ENCODE measurements at places on chromosomes 12 and 14.
A peak's percentile ranks its signal among the peaks of the same experiment; 100 is the strongest.

DNA sequence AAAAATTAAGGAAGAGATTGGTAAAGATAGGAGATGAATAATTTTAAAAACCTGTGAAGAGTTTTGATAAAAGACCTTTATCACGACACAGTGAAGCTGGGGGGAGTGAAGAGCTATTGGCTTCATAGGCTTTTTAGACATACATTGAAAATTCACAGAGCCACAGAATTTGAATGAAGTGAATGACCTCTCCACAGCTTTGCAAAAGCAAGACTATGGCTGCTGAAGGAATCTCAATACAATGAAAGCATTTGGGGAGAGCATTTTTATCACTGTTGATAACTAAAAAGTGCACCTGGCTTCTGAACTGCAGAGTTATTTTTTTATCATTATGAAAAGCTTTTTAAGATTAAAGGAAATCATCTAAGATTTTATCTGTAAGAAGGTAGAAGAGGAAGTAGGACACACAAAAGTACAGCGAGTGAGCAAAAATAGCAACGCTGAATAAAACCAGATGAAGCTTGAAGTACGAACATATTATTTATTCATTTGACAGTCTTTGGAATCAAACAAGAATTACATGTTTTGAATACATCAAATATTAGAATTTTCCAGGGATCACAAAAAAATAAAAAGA is 317.5 kb downstream of the KCNC2 start:
- no peak overlapping the region for H3K4me3 ChIP-seq
- DNase-seq, result no peak
- peaks cover 9% of the 10 kb centered on the region for H3K4me1 ChIP-seq
- no peaks in the 10 kb centered on the region for H3K27me3 ChIP-seq
- no peaks in the 10 kb centered on the region for H3K36me3 ChIP-seq

GRCh38 chr12:117968826-117969659 is at the start of gene KSR2:
KSR2 (minus strand) TSS chr12:117968990; CDS start chr12:117968255, 735 bp downstream.
- H3K4me1 ChIP-seq, result peaks cover 19% of the 10 kb centered on the region
- peak within 1 kb of the TSS; percentile 66 for H3K27ac ChIP-seq
- peak; percentile 82 for DNase-seq
- peaks cover 57% of the 10 kb centered on the region for H3K27me3 ChIP-seq

- no peaks in the 10 kb centered on the region for H3K27me3 ChIP-seq
- H3K4me3 ChIP-seq, result no peak overlapping the region
- no peak overlapping the region for H3K27ac ChIP-seq
- DNase-seq, result peak; percentile 40
- no peaks in the 10 kb centered on the region for H3K4me1 ChIP-seq
Observed at GRCh38 chr12:128644664-128645296, 179.0 kb downstream of the SLC15A4 start.

- no peaks in the 10 kb centered on the region for H3K27me3 ChIP-seq
- H3K27ac ChIP-seq, result no peak overlapping the region
- DNase-seq, result no peak
- no peaks in the 10 kb centered on the region for H3K36me3 ChIP-seq
- no peak overlapping the region for H3K4me3 ChIP-seq
- H3K4me1 ChIP-seq, result no peaks in the 10 kb centered on the region
Observed at GRCh38 chr14:91100102-91100501, 13.8 kb upstream of the DGLUCY start.

DNA sequence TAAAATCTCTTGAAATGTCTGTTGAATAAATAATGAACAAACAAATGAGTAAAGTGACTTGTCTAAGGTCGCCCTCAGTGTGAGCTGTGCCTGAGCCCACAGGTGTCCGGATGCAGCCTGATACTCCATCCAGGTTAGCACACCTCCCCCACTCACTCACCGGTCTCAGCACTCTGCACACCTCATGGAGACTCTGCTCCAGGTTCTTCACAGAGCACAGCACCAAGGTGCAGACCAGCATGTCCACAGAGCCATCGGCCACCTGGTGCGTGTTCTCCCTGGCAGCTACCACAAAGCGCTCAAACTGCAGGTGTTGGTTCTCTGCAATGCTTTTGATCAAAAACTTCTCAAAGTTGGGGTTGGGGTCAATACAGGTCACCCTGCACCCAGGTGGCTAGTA is 4.1 kb upstream of the KRT7 start:
- peaks cover 36% of the 10 kb centered on the region for H3K4me1 ChIP-seq
- H3K4me3 ChIP-seq, result no peak overlapping the region
- DNase-seq, result no peak

- no peak overlapping the region for H3K27ac ChIP-seq
- no peaks in the 10 kb centered on the region for H3K27me3 ChIP-seq
- H3K4me3 ChIP-seq, result no peak overlapping the region
- no peaks in the 10 kb centered on the region for H3K36me3 ChIP-seq
Observed at GRCh38 chr12:30110958-30111586, 327.3 kb upstream of the TMTC1 start.

- DNase-seq, result peak; percentile 37
- H3K4me1 ChIP-seq, result peaks cover 32% of the 10 kb centered on the region
Observed at GRCh38 chr14:69260861-69261564, 1.1 kb downstream of the GALNT16 start.

DNA sequence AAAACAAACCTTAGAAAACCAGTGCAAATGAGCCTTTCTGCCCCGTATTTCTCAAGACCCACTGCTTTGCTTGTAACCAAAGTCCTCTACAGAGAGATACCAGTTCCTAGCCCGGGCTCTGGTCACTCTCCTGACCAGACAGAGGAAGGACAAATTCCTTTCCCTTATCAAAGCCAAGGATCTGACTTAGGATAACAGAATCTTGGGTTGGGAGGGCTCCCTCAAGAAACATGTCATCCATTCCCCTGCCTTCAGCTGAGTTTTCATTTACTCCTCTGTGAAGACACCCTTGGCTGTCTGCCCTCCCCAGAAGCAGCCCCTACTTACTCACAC is 116.0 kb upstream of the PARP11 start:
- H3K4me1 ChIP-seq, result no peaks in the 10 kb centered on the region
- no peak overlapping the region for H3K27ac ChIP-seq
- H3K27me3 ChIP-seq, result no peaks in the 10 kb centered on the region

DNA sequence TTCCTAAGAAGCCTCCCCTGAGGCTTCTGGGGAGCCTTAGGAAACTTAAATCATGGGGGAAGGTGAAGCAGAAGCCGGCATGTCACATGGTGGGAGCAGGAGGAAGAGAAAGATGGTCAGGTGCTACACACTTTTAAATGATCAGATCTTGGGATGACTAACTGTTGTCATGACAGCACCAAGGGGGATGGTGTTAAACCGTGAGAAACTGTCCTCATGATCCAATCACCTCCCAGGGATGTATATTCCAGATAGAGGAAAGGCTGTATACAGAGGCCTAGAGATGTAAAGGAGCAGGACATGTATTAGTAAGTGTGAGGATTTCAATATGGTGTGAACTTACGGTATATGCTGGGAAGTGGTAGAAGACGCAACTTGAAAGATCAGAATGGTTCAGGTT is 121.1 kb downstream of the CAND1 start:
- DNase-seq, result no peak
- H3K27me3 ChIP-seq, result no peaks in the 10 kb centered on the region
- H3K4me3 ChIP-seq, result no peak overlapping the region

DNA sequence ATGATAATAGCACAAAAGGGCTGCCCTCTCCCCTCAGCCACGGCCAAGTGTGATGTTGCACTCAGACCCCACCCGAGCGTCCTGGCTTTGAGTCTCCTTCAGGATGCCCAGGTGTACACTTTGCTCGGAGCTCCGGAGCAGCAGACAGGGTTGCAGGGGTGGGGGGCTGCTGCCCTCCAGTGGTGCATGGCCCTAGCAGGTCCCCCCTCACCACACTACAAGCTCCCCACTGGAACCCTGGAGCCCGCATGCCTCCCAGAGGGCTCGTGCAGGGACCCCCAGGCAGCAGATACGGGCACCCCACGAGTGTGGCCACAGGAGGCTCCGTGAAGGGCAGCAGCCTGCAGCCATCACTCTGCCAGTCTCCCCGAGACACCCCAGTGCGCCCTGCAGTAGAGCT is 69.9 kb upstream of the C14orf180 start:
- H3K4me1 ChIP-seq, result no peaks in the 10 kb centered on the region
- peaks cover 57% of the 10 kb centered on the region for H3K27me3 ChIP-seq
- no peak for DNase-seq

- no peaks in the 10 kb centered on the region for H3K36me3 ChIP-seq
- no peak overlapping the region for H3K4me3 ChIP-seq
- peak; percentile 69 for DNase-seq
- H3K27me3 ChIP-seq, result no peaks in the 10 kb centered on the region
Observed at GRCh38 chr14:68771631-68772030, 21.2 kb downstream of the ZFP36L1 start.

DNA sequence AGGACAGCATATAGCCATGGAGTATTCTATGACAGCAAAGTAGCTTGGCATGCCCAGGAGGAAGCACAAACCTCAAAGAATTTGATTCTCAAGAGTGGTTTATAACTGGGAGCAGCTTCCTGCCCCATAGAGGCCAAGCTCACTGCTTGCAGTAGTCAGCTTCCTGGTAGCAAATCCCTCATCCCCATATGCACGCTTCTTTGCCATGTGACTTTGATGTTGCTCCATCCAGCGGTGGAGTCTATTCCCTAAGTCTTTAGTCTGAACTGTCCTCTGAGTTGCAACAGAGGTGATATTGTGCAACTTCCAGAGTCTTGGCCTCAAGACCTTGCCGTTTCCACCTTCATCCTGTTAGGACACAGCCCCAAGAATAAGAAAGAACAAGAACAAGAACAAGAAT is 996.8 kb upstream of the TMEM132C start:
- no peaks in the 10 kb centered on the region for H3K4me1 ChIP-seq
- H3K27me3 ChIP-seq, result no peaks in the 10 kb centered on the region
- H3K36me3 ChIP-seq, result no peaks in the 10 kb centered on the region

- no peak overlapping the region for H3K27ac ChIP-seq
- H3K4me1 ChIP-seq, result no peaks in the 10 kb centered on the region
- no peaks in the 10 kb centered on the region for H3K36me3 ChIP-seq
- no peak overlapping the region for H3K4me3 ChIP-seq
- no peak for DNase-seq
Observed at GRCh38 chr14:76675046-76675445, 86.2 kb upstream of the VASH1 start.

- H3K27ac ChIP-seq, result peak within 1 kb of the TSS; percentile 90
- DNase-seq, result peak; percentile 96
- H3K4me1 ChIP-seq, result peaks cover 44% of the 10 kb centered on the region
- H3K27me3 ChIP-seq, result no peaks in the 10 kb centered on the region
- H3K4me3 ChIP-seq, result peak within 1 kb of the TSS; percentile 82
Observed at GRCh38 chr12:112409064-112409905, at the start of gene RPL6. RPL6 (minus strand) TSS chr12:112409605; CDS start chr12:112408656, 949 bp downstream.

- H3K27ac ChIP-seq, result no peak overlapping the region
- no peaks in the 10 kb centered on the region for H3K36me3 ChIP-seq
- peak; percentile 4 for DNase-seq
- H3K4me3 ChIP-seq, result no peak overlapping the region
Observed at GRCh38 chr14:48536318-48536717, 860.9 kb upstream of the MDGA2 start.

DNA sequence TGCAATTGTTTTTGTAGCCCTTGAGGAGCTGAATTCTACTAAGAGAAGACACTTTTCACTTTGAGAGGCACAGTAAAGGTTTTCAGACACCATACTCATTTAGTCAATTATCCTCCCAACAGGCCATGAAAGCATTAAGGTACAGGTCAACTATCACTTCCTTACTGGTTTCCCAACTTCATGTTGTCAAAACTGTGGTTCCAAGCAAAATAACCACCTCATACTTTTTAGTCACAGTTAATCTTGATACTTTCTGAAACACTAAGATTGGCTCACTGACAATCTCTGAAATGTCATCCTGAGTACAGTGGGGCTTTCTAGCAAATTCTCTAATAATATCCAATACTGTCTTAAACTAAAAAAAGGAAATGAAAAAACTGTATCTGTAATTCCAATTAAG is 71.7 kb downstream of the SLC2A13 start:
- H3K4me1 ChIP-seq, result peaks cover 27% of the 10 kb centered on the region
- H3K36me3 ChIP-seq, result no peaks in the 10 kb centered on the region
- H3K27ac ChIP-seq, result no peak overlapping the region
- no peak overlapping the region for H3K4me3 ChIP-seq

DNA sequence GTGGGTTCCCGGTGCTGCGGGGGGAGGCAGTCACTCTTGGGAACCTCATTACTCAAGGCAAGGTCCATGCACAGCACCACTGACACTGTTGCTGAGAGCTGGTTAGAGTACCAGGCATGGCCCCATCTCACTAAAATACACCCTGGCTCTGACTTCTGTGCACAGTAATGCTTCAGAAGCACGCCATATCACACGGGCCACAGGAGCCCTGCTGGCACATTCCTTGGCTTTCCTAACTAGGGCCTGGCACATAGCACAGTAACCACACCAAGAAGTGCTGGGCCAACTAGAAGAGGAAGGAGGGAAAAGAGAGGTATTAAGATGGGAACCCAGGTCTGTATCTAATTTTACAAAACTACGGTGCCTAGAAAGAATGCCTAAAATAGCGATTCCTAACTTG is 13.5 kb upstream of the RAB35 start:
- DNase-seq, result no peak
- H3K4me3 ChIP-seq, result no peak overlapping the region
- peaks cover 49% of the 10 kb centered on the region for H3K4me1 ChIP-seq
- no peaks in the 10 kb centered on the region for H3K27me3 ChIP-seq
- H3K36me3 ChIP-seq, result peaks cover 100% of the 10 kb centered on the region

DNA sequence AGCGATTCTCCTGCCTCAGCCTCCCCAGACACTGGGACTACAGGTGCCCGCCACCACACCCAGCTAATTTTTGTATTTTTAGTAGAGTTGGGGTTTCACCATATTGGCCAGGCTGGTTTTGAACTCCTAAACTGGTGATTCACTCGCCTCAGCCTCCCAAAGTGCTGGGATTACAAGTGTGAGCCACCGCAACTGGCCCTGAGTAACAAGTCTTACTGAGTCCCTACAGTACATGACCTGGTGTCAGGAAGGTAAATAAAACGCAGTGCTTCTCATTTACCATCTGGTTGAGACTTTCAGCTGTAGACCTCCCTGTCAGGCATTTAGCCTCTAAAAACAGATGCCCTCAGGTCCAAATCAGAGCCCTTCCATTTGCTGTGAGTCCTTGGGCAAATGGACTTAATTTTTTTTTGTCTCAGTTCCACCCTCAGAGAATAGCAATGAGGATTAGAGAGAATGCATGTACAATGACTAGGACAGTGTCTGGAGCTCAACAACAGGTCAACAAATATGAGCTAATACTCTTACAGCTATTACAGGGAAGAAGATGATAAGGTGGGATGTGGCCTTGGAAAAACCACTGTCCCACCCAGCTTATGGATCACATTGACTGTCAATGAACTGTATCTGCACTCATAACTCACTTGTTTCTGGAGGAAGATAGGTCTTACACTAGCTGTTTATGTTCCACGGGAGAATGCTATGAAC is 70.5 kb downstream of the PHLDA1 start:
- peak overlapping the region; percentile 13 for H3K27ac ChIP-seq
- peaks cover 11% of the 10 kb centered on the region for H3K4me1 ChIP-seq
- no peak for DNase-seq
- no peaks in the 10 kb centered on the region for H3K27me3 ChIP-seq

GRCh38 chr12:127516467-127516866 is 750.5 kb upstream of the TMEM132C start:
- H3K27ac ChIP-seq, result no peak overlapping the region
- no peak overlapping the region for H3K4me3 ChIP-seq
- no peak for DNase-seq
- H3K27me3 ChIP-seq, result no peaks in the 10 kb centered on the region
- H3K36me3 ChIP-seq, result no peaks in the 10 kb centered on the region

GRCh38 chr12:2082321-2082720 is 29.5 kb downstream of the CACNA1C start:
- no peak overlapping the region for H3K4me3 ChIP-seq
- no peaks in the 10 kb centered on the region for H3K36me3 ChIP-seq
- H3K4me1 ChIP-seq, result peaks cover 22% of the 10 kb centered on the region
- no peaks in the 10 kb centered on the region for H3K27me3 ChIP-seq

GRCh38 chr14:100588671-100589070 is 1.5 kb upstream of the BEGAIN start:
- H3K36me3 ChIP-seq, result no peaks in the 10 kb centered on the region
- peaks cover 17% of the 10 kb centered on the region for H3K4me1 ChIP-seq
- no peak overlapping the region for H3K27ac ChIP-seq
- H3K4me3 ChIP-seq, result no peak overlapping the region
